Left ventricle myocardium inferior (tissue), 1 donor: ENCODE measurements at places on chromosomes 1 and 21. TPM values are rescaled to one million over a fixed set of nuclear protein-coding genes. Genes with fewer than 3 reads are reported as not detected.

- DNase-seq = no peak
Observed at GRCh38 chr1:89453123-89453972, 71.3 kb upstream of the LRRC8B start.

DNA sequence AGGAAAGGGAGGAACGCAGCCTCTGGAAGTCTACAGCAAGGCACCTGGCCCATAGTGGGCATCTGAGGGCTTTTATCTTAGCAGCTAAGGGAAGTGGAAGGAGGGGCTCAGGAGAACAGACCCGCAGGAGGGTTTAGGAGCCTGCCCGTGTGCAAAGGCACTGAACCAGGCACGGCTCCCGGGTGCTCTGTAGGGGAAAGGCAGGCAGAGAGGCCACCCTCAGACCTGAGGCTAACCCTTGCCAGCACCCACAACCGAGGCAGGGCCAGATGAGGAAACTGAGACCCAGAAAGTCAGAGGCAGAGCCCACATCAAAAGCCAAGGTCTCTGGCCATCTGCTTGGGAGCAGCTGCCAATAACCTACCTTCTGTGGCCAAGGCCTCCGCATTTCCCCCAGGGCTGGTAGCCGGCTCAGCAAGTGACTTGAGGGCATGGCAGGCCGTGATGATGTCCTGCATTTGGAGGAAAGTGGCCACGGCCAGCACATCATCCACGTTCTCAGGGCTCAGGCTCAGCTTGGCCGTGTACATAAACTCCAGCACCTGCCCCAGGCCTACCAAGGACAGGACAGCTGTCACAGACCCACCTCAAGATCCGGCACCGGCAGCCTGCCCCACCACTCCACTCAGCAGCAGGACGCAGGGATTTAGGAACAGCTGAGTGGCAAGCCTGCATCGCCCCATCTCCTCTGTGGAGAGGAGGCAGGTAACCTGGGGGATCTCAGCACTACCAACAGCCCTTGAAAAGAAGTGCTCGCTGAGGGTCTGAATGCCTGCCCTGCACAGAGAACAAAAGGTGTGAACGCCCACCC lies 29.1 kb downstream of the ZBTB17 start:
- DNase-seq = no peak

GRCh38 chr21:31898933-31899630 lies 26.3 kb downstream of the HUNK start:
- DNase-seq = no peak

- DNase-seq = no peak
Observed at GRCh38 chr1:156553860-156554485, 18.4 kb downstream of the IQGAP3 start.

DNA sequence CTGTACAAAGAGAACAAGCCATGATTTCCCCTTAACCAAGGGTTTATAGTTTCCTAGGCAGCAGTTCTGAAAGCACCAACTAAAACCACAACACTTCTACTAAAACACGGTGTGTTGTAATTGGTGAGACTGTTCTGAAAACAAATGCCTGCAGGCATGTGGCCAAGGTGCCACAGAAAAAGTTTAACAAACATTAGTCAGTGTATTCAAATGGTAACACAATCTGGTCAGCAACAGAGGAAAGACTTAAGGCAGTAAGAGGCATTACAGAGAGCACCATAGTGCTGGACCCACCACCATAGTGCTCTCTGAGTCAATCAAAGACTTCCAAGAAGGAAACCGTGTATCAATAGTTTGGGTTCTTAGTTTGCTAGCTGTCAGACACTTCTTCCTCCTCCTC lies 16.7 kb downstream of the SNIP1 start:
- no peak for DNase-seq

DNA sequence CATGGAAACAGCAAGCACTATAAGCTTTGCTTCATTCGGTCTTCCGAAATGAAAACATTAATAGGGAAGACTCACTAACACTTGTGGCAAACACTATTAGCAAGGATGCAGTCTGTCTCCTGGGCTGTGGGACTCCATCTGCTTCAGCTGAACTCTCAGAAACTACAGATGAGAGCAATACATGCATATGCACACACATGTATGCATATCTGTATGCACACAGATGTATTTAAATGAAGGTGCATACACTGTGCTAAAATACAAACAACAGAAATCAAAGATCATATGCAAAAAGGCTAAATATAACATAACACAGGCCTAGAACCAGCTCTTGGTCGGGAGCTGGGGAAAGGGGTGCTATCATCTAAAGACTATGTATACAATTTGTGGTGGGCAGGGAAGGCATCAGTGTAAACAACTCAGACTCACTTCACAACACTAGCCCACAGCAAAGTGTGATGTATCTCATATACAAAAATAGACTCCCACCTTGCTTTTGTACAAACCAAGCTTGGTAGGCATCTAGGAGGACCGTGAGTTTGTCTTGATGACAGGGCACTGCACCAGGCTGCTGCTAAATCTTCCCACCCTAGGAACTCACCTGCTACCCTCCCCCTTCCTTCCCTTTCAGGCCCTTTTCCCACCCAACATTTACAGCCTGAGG lies 32.8 kb downstream of the CDC7 start:
- no peak for DNase-seq

- DNase-seq = no peak
Observed at GRCh38 chr21:41975391-41976272, 21.8 kb upstream of the C2CD2 start.

GRCh38 chr1:3403011-3403345 lies 51.5 kb upstream of the ARHGEF16 start:
- DNase-seq = no peak

KRTAP11-1 gene
- total RNA-seq = not detected

RGSL1 gene
- not detected for total RNA-seq
